ENCODE measurements at places on chromosomes 5 and 9. TPM values are rescaled to one million over a fixed set of nuclear protein-coding genes. Genes with fewer than 3 reads are reported as not detected.

ACTBL2 gene
- 0.17 TPM for total RNA-seq

DNA sequence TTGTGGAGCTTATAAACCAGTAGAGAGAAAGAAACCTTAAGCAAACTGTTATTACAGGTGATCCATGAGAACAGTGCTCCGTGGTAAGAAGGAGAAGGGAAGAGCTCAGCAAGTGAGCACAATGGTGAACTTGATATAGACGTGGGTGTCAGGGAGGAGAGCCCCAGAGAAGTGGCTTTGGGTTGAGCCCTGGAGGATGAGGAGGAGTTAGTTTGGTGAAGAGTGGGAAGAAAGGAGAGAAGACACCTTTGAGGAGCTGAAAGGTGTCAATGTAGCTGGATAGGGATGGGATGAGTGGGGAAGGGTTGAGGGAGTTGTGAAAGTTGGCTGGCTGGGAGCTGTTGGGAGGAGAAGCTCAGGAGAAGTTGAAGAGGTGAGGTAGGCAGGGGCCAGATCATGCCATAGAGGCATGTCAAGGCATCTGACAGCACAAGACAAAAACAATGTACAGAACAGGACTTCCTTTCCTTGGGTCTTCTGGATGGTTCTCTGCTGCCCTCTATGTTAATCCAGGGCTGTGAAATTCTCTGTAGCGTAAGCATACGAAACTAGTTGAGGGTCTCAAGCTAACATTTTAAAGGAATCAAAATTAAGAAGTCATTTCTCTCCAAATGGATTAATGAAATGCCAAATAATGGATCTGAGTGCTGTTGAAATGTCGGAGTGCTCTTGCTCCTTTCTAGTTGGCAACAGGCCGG is 501.9 kb downstream of the KDM4C start:
- DNase-seq: no peak

PCDHB10 gene
- total RNA-seq: 0.70 TPM

CLINT1 gene
- 131 TPM for total RNA-seq

HSD17B3 gene
- not detected for total RNA-seq

CNOT6 gene
- 44.6 TPM for total RNA-seq

GRCh38 chr9:89372979-89373378 is 54.7 kb downstream of the SECISBP2 start:
- DNase-seq: no peak
